ENCODE measurements at places on chromosomes 12 and 14. TPM values are rescaled to one million over a fixed set of nuclear protein-coding genes. Genes with fewer than 3 reads are reported as not detected.
A peak's percentile ranks its signal among the peaks of the same experiment; 100 is the strongest.

GRCh38 chr12:95099270-95099790, 25.9 kb upstream of the NR2C1 start:
- peaks cover 24% of the 10 kb centered on the region for H3K4me1 ChIP-seq
- no peak for DNase-seq
- H3K4me3 ChIP-seq, result no peak overlapping the region
- H3K27me3 ChIP-seq, result no peaks in the 10 kb centered on the region
- H3K36me3 ChIP-seq, result peaks cover 7% of the 10 kb centered on the region

DNA sequence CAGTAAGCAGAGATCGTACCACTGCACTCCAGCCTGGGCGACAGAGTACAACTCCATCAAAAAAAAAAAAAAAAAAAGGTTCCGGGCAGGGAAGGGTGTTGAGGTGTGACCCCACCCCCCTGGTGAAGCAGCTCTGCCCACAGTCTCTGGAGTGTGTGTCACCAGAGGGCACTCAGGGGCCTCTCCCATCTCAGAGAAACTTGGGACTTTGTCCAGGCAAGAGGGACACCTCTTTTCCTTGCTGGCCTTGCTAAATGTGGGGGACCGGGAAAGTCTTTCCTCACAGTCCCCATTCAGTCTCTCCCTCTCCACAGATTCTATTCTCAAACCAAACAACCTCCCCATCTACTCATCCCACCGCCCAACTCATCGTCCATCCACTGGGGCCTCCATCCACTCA, 43.6 kb downstream of the RFLNA start:
- no peak for DNase-seq
- peaks cover 85% of the 10 kb centered on the region for H3K36me3 ChIP-seq
- H3K4me1 ChIP-seq, result no peaks in the 10 kb centered on the region
- H3K4me3 ChIP-seq, result no peak overlapping the region

GRCh38 chr12:75852143-75852542, 179.4 kb downstream of the PHLDA1 start:
- no peaks in the 10 kb centered on the region for H3K27me3 ChIP-seq
- DNase-seq, result no peak
- H3K27ac ChIP-seq, result no peak overlapping the region
- H3K36me3 ChIP-seq, result no peaks in the 10 kb centered on the region
- H3K4me3 ChIP-seq, result no peak overlapping the region

DNA sequence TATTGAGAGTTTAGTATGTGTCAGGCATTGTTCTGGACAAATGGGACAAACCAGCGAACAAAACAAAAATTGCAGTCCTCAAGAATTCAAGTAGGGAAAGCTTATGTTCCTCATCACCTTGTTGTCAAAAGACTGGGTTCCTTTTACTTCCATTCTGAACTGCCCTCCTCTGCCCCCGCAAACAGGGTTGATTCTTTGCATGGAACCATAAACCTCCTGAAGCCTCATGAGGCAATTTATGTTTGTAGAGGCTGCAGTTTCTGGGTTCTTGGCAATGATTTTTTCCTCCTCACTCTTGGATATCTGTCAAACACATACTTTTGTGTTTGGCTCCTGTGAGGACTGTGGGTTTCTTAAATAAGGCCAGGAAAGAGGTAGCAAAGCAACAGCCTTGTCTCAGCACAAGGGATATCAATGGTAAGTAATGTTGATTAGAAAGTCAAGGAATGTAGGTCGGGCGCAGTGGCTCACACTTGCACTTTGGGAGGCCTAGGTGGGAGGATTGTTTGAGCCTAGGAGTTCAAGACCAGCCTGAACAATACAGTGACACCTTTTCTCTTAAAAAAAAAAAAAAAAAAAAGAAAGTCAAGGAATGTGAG, 13.9 kb downstream of the COPZ1 start:
- H3K4me3 ChIP-seq, result no peak overlapping the region
- peaks cover 37% of the 10 kb centered on the region for H3K36me3 ChIP-seq
- no peak for DNase-seq

DNA sequence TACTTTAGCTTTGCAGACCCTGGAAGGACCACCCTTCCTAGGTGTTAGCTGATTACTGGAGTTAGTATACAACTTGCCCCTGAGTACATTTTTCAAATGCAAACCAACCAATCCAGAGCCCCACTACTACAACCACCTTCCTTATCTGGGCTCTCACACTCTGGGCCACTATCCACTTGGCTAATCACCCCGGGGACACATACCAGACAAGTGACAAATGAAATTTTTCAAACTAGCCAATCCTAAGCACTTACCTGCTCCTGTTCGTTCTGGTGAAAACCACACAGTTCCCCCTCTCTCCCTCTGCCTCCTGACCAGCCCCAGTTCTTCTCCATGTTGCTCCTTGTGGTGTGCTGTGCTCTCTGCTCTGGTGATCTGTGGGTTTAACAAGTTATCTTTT, 140.4 kb downstream of the CNTN1 start:
- DNase-seq, result no peak
- H3K4me1 ChIP-seq, result peaks cover 13% of the 10 kb centered on the region
- H3K4me3 ChIP-seq, result no peak overlapping the region
- no peak overlapping the region for H3K27ac ChIP-seq

- H3K27me3 ChIP-seq, result no peaks in the 10 kb centered on the region
- no peak overlapping the region for H3K4me3 ChIP-seq
- H3K27ac ChIP-seq, result no peak overlapping the region
- no peaks in the 10 kb centered on the region for H3K4me1 ChIP-seq
Observed at GRCh38 chr12:117079487-117079886, 19.7 kb downstream of the TESC start.

GRCh38 chr14:79011091-79011919, 841.1 kb downstream of the NRXN3 start:
- H3K4me3 ChIP-seq, result no peak overlapping the region
- H3K27ac ChIP-seq, result no peak overlapping the region
- no peaks in the 10 kb centered on the region for H3K27me3 ChIP-seq
- no peaks in the 10 kb centered on the region for H3K36me3 ChIP-seq

DNA sequence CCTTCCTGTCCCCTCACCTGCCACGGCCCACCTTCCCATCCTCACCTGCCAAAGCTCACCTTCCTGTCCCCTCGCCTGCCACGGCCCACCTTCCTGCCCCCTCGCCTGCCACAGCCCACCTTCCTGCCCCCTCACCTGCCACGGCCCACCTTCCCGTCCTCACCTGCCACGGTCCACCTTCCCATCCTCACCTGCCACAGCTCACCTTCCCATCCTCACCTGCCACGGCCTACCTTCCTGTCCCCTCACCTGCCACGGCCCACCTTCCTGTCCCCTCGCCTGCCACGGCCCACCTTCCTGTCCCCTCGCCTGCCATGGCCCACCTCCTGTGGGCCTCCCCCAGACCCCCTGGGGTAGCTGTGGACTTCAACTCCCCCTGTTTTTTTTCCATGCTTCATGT, 48.8 kb upstream of the GPR68 start:
- H3K27ac ChIP-seq, result no peak overlapping the region
- peaks cover 4% of the 10 kb centered on the region for H3K4me1 ChIP-seq
- no peaks in the 10 kb centered on the region for H3K36me3 ChIP-seq
- no peak overlapping the region for H3K4me3 ChIP-seq
- no peak for DNase-seq

- peaks cover 11% of the 10 kb centered on the region for H3K27me3 ChIP-seq
- DNase-seq, result no peak
- no peaks in the 10 kb centered on the region for H3K4me1 ChIP-seq
- H3K4me3 ChIP-seq, result no peak overlapping the region
- H3K36me3 ChIP-seq, result no peaks in the 10 kb centered on the region
- H3K27ac ChIP-seq, result no peak overlapping the region
Observed at GRCh38 chr12:119946213-119946612, 42.8 kb upstream of the BICDL1 start.

DNA sequence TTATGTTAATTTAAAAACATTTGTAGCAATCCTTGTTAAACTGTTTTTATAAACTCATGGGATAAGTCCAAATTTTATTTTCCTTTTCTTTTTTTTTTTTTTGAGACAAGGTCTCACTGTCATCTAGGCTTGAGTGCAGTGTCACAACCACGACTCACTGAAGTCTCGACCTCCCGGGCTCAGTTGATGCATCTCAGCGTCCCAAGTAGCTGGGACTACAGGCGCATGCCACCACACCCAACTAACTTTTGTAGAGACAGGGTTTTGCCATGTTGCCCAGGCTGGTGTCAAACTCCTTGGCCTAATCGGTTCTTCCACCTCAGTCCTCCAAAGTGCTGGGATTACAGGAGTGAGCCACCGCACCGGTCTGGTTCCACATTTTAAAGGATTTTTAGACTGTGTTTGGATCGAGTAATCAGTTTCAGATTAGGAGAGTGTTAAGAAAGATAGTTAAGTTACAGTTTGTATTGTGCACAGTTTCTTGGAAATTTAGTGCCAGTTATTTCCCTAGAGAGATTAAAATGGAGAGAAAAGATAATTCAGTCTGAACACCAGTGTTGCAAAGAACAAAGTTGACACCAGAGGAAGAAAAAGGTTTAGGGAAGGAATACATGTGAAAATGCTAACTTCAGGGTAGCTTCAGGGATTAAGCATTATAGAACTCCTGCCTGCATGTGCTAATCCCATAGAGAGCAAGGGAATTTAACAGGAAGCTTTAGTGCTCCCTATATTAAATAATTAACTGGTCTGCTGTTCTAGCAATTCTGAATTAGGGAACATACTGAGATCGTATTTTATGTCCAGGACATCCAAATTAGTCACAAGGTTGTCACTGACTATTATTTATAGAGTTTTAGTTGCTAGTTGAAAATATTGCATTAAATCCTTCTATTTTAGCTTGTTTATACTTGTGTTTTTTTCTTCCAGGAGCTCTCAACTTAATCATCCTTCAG, 10.1 kb downstream of the RAP1B start:
- no peak overlapping the region for H3K4me3 ChIP-seq
- H3K27me3 ChIP-seq, result no peaks in the 10 kb centered on the region
- H3K36me3 ChIP-seq, result no peaks in the 10 kb centered on the region
- no peak for DNase-seq

- H3K36me3 ChIP-seq, result no peaks in the 10 kb centered on the region
- H3K4me3 ChIP-seq, result no peak overlapping the region
- no peaks in the 10 kb centered on the region for H3K4me1 ChIP-seq
- DNase-seq, result no peak
- no peaks in the 10 kb centered on the region for H3K27me3 ChIP-seq
- H3K27ac ChIP-seq, result no peak overlapping the region
Observed at GRCh38 chr12:80161612-80162011, 62.3 kb downstream of the OTOGL start.

- H3K4me3 ChIP-seq, result no peak overlapping the region
- DNase-seq, result no peak
- no peaks in the 10 kb centered on the region for H3K27me3 ChIP-seq
- no peak overlapping the region for H3K27ac ChIP-seq
- H3K36me3 ChIP-seq, result no peaks in the 10 kb centered on the region
Observed at GRCh38 chr12:19915392-19916195, 452.7 kb upstream of the PDE3A start.

PFKM gene
- 59.5 TPM for total RNA-seq

DNA sequence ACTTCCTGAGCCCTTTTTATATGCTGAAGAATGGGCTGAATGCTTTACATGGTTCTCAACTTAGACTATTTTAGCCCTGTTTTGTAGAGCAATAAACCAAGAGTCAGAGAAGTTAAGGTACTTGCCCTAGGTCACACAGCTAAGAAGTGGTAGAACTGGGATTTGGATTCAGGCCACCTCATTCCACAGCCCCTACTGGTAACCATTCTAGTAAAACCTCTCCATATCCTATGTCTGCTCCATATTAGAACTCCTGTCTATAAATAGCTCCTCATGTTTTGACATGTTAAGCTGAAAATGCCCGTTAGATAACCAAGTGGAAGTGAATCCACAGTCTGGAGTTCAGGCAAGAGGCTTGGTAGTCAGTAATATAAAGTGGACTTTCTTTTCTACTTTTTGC, 111.6 kb downstream of the HECTD4 start:
- H3K4me3 ChIP-seq, result no peak overlapping the region
- no peaks in the 10 kb centered on the region for H3K4me1 ChIP-seq
- no peak for DNase-seq
- H3K27me3 ChIP-seq, result no peaks in the 10 kb centered on the region

LYZ gene
- 95.3 TPM for total RNA-seq

MAP3K9 gene
- total RNA-seq, result 0.83 TPM

- H3K4me3 ChIP-seq, result no peak overlapping the region
- peaks cover 6% of the 10 kb centered on the region for H3K27me3 ChIP-seq
Observed at GRCh38 chr12:13175499-13175898, 21.0 kb upstream of the EMP1 start.

NELL2 gene
- total RNA-seq, result 1.5 TPM

SLC4A8 gene
- total RNA-seq, result 0.97 TPM

- no peak for DNase-seq
- H3K36me3 ChIP-seq, result no peaks in the 10 kb centered on the region
- H3K27me3 ChIP-seq, result no peaks in the 10 kb centered on the region
- H3K4me1 ChIP-seq, result no peaks in the 10 kb centered on the region
- H3K4me3 ChIP-seq, result no peak overlapping the region
Observed at GRCh38 chr14:39212034-39212433, 21.7 kb upstream of the MIA2 start.

DNA sequence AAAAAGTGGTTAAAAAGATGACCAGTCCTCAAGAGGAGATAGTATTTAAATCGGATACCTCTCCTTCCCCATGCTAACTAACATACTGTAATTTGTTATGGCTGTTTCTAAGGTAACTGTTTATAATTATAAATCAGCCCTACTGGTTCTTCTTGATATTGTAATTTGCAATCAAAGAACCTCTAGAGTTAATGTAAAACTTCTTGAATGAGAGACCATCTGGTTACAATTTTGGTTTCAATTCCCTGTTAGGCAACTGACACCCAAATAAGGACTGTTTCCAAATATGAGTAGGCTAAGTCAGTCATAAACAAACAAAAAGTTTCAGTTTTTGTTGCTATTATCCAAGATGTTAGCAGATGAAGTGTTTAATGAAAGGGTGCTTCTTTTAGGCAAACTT, 120.2 kb upstream of the DNM1L start:
- no peak for DNase-seq
- no peaks in the 10 kb centered on the region for H3K27me3 ChIP-seq
- peak overlapping the region; percentile 20 for H3K27ac ChIP-seq

GRCh38 chr14:90809530-90810312, 6.5 kb downstream of the TTC7B start:
- H3K27me3 ChIP-seq, result no peaks in the 10 kb centered on the region
- H3K4me1 ChIP-seq, result peaks cover 55% of the 10 kb centered on the region
- no peak for DNase-seq

GRCh38 chr12:52090291-52090690, 10.8 kb downstream of the SMIM41 start:
- no peaks in the 10 kb centered on the region for H3K36me3 ChIP-seq
- no peak for DNase-seq

GRCh38 chr14:80718940-80719339, 222.6 kb downstream of the CEP128 start:
- no peak for DNase-seq
- H3K27me3 ChIP-seq, result no peaks in the 10 kb centered on the region
- no peak overlapping the region for H3K27ac ChIP-seq
- peaks cover 5% of the 10 kb centered on the region for H3K4me1 ChIP-seq

GRCh38 chr12:42742716-42743115, 153.2 kb upstream of the PRICKLE1 start:
- no peak for DNase-seq
- peak overlapping the region; percentile 34 for H3K27ac ChIP-seq
- no peaks in the 10 kb centered on the region for H3K36me3 ChIP-seq
- H3K4me1 ChIP-seq, result peaks cover 23% of the 10 kb centered on the region
- H3K4me3 ChIP-seq, result no peak overlapping the region
- H3K27me3 ChIP-seq, result no peaks in the 10 kb centered on the region

TAS2R42 gene
- total RNA-seq, result not detected

Measured in esophagus muscularis mucosa (tissue), 4 donors.